ENCODE measurements at places on chromosomes 3 and 15. TPM values are rescaled to one million over a fixed set of nuclear protein-coding genes. Genes with fewer than 3 reads are reported as not detected.

The CEMIP gene
- 0.08 TPM for polyA plus RNA-seq

GRCh38 chr3:173970281-173970680, 572.7 kb downstream of the NLGN1 start:
- no peak for DNase-seq

DNA sequence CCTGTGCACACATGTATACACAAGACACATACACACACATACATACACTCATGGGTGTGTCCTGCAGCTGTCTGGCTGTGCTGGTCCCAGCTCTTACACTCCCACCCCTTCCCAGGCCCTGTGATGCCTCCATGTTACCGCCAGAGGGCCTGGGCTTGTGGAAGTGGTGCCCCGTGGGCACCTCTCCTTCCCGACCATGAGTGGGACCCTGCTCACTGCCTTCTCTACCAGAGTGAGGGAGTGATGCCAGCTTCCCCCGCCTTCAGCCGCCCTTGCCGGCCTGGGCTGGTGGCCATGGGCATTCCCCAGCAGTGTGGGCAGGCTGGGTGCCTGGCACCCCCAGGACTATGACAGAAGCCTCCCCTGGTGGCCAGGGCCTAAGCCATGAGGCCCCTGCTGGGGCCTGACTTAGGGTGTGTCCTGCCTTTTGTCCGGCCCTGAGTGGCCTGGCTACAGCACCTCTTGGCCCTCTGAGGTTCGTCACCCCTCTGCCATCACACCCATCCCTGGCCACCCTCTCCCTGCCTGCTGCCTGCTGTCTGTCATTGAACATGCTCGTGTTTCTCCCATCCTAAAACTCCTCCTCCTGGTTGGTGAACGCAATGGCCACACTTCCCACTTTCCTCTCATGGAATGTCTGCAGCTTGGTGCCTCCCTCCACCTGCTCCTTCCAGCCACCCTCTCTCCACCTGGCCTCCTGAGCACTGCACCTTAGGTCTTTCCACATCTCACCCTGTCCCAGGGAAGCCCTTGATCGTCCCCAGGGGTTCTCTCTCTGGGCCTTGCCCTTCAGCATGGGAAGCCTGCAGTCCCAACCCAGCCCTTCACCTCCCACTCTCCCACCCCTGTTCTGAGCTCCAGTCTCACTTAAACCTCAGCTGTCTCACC, 14.6 kb downstream of the HDAC11 start:
- DNase-seq, result no peak

DNA sequence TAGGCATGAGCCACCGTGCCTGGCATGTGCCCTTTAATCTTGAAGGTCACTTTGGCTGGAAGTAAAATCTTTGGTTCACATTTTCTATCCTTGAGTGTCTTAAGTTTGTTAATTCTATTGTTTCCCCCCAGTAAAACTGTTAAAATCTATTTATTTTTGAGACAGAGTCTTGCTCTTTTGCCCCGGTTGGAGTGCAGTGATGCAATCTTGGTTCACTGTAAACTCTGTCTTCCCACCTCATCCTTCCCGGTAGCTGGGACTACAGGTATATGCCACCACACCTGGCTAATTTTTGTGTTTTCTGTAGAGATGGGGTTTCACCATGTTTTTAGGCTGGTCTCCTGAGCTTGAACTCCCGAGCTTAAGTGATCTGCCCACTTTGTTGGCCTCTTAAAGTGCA, 7.7 kb downstream of the PPP4R2 start:
- DNase-seq, result no peak

The USP8 gene
- 12.6 TPM for polyA plus RNA-seq

GRCh38 chr3:105965384-105965783, 96.6 kb upstream of the CBLB start:
- DNase-seq, result no peak

GRCh38 chr3:97821287-97821773, 481 bp upstream of the CRYBG3 start:
- DNase-seq, result peak; percentile 50

GRCh38 chr3:56453011-56453410, 15.3 kb downstream of the ERC2 start:
- DNase-seq, result no peak

Measured in heart left ventricle (tissue), 16 donors.